Osteocyte (in vitro differentiated cells): ENCODE measurements at places on chromosomes 1 and 21. TPM values are rescaled to one million over a fixed set of nuclear protein-coding genes. Genes with fewer than 3 reads are reported as not detected.

Gene ADAMTS5
- 62.8 and 65.0 TPM in 2 replicates for total RNA-seq

Gene KRTAP13-2
- total RNA-seq = not detected in 2 replicates

Gene KCNQ4
- 0.51 and 0.63 TPM in 2 replicates for total RNA-seq

Gene GPR37L1
- total RNA-seq = not detected in 2 replicates

Gene MAEL
- not detected in 2 replicates for total RNA-seq

GRCh38 chr1:36869054-36869453 lies 165.3 kb downstream of the GRIK3 start:
- no peak overlapping the region for H3K27ac ChIP-seq
- no peaks in the 10 kb centered on the region for H3K27me3 ChIP-seq
- no peak overlapping the region for H3K4me3 ChIP-seq
- no peak for DNase-seq
- H3K4me1 ChIP-seq = no peaks in the 10 kb centered on the region

GRCh38 chr1:187001198-187001889 lies 172.6 kb downstream of the PLA2G4A start:
- H3K27me3 ChIP-seq = peaks cover 5% of the 10 kb centered on the region
- no peak overlapping the region for H3K27ac ChIP-seq
- H3K36me3 ChIP-seq = no peaks in the 10 kb centered on the region
- no peaks in the 10 kb centered on the region for H3K4me1 ChIP-seq

- no peak overlapping the region for H3K4me3 ChIP-seq
- no peak for DNase-seq
- H3K36me3 ChIP-seq = no peaks in the 10 kb centered on the region
- H3K27ac ChIP-seq = no peak overlapping the region
Measured at GRCh38 chr1:169586067-169586394, 250 bp downstream of the F5 start.

DNA sequence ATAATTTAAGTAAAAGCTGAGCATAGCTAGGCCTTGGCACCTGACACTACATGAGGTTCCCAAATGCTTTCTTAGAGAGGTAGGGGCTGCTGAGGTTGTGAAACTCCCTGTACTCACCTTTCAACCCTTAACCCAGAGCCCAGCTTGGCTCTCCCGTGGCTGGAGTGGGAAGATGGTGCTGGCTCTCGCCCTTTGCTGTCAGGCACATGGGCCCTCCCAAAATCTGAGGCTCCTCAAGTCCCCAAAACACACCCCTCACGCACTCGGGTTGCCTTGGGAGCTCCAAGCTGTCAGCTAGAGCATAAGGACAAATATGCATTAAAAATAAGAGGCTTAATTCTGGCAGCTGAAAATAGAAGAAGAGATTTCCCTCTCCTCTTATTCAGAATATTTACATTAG lies 46.7 kb upstream of the PLPPR4 start:
- H3K4me3 ChIP-seq = no peak overlapping the region
- H3K27me3 ChIP-seq = peaks cover 13% of the 10 kb centered on the region
- no peak overlapping the region for H3K27ac ChIP-seq
- DNase-seq = no peak
- H3K4me1 ChIP-seq = no peaks in the 10 kb centered on the region
